ENCODE measurements at places on chromosomes 6 and 20.

GRCh38 chr20:59561614-59562277 is 42.6 kb upstream of the PHACTR3 start:
- no peak for DNase-seq

- DNase-seq = no peak
These were observed 62.3 kb upstream of the NFATC2 start for GRCh38 chr20:51604851-51605250.

GRCh38 chr20:19802492-19803158 is 44.6 kb downstream of the RIN2 start:
- no peak for DNase-seq

DNA sequence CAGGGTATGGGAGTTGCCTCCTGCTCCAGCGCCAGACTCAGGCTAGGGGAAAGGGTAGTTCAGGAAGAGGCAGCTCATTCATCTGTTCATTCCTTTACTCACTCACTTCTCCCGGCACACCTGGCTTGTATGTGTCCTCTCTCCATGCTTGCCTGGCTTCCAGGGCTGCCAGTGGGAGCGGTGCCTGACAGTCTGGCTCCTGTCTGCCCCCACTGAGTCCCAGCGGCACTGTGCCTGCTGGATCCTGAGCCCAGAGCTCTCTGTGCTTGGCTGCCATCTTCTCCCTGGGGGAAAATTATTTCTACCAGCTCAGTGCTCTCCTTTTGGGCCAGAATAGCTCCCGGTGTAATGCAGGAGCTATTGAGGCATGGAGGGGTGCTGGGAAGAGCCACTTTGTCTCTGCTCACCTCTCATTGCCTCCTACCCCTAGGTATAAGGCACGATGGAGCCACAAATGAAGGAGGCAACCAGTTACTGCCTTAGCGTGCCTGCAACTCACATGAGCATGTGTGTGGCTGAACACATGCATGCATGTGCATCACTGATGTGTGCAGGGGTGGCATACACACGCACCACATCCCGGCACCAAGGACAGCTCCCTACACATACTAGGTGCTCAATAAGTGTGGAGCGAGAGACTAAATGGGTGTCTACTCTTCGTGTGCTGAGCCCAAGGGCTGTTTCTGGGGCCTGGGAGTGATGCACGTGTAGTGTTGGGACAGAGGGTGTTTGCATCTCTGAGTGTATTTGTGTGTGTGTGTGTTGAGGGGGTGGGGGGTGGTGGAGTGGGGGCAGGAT is 46.6 kb downstream of the CDH22 start:
- no peak for DNase-seq

GRCh38 chr6:40874495-40874894 is 164.5 kb downstream of the UNC5CL start:
- DNase-seq = no peak

GRCh38 chr6:1574890-1575209 is 34.9 kb upstream of the FOXC1 start:
- no peak for DNase-seq

GRCh38 chr20:32934580-32934979 is 69.7 kb downstream of the SUN5 start:
- no peak for DNase-seq
